ENCODE measurements at places on chromosomes 13 and 19. TPM values are rescaled to one million over a fixed set of nuclear protein-coding genes. Genes with fewer than 3 reads are reported as not detected.
A peak's percentile ranks its signal among the peaks of the same experiment; 100 is the strongest.

- H3K27me3 ChIP-seq, result no peaks in the 10 kb centered on the region
- H3K4me1 ChIP-seq, result no peaks in the 10 kb centered on the region
- no peak for DNase-seq
- H3K4me3 ChIP-seq, result no peak overlapping the region
- no peak overlapping the region for H3K27ac ChIP-seq
These were observed 168.1 kb downstream of the PCDH17 start for GRCh38 chr13:57799624-57800023.

DNA sequence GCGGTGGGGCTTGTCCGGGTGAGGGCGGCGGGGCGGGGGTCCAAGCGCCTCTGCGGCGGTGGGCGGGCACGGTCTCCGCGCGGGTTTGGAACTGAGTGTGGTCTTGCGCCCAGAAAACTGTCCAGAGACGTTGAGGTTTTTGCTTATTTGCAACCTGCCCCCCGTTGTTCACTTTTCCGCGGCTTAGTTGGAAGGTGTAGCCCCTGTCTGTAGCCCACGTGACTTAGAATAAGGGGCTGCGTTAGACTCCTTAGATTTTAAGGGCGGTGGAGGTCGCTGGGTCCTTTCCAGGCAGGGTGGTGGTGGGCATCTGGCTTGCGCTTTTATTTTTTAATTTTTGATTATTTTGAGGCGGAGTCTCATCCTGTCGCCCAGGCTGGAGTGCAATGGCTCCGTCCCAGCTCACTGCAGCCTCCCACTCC lies 748 bp downstream of the RPS15 start:
- no peaks in the 10 kb centered on the region for H3K27me3 ChIP-seq
- peaks cover 17% of the 10 kb centered on the region for H3K4me1 ChIP-seq
- H3K36me3 ChIP-seq, result peaks cover 16% of the 10 kb centered on the region
- no peak for DNase-seq
- H3K27ac ChIP-seq, result no peak overlapping the region

DNA sequence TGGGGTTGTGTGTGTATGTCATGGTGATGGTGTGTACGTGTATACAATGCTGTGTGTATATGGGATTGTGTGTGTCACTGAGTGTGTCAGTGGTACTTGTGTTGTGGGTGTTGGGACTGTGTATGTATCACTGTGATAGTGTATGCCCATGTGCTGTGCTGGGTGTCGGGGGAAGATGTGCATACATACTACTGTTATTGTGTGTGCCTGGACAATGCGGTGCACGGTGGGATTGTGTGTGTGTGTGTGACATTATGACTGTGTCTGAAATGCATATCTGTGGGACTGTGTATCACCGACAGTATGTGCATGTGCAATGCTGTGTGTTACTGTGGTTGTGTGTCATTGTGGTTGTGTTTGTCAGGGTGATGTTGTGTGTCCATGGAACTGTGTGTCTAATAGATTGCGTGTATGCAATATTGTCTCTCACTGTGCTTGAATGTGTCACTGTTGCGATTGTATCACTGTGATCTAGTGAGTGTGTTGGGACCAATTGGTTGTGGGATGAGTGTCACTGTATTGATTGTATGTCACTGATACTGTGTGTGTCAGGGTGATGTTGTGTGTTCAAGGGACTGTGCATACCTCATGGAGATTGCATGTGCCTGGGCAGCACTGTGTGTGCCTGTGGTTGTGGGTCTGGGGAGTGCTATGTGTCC lies 11.0 kb upstream of the BBC3 start:
- H3K4me3 ChIP-seq, result no peak overlapping the region
- H3K27ac ChIP-seq, result no peak overlapping the region
- peaks cover 5% of the 10 kb centered on the region for H3K4me1 ChIP-seq
- no peaks in the 10 kb centered on the region for H3K27me3 ChIP-seq
- H3K36me3 ChIP-seq, result no peaks in the 10 kb centered on the region

DNA sequence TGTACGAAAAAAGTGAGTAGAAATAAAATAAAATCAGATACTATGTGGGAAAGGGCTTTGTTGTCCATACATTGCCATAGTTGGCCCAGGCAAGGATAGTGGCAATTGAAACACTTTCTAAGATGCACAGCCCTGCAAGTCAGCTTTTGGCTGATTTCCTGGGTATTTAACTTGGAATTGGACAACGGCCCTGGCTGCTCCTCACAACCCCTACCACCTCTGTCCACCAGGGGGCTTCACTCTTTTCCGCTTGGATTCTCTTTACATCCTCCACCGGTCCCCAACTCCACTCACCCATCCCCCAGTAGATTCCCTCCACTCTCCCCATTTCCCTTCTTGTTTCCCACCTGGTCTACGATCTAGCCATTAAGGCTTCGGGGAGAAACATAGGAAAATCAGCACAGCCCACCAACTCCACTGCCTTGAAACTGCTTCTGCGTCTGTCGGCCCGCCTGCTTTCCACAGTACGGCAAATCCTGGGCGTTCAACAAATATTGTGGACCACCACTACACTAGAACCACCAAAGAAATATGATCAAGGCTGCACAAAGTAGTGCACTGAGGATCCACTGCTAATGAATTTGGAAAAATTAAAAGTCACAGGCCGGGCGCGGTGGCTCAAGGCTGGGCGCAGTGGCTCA lies 48.6 kb upstream of the GTF3A start:
- peaks cover 25% of the 10 kb centered on the region for H3K4me1 ChIP-seq
- peak; percentile 82 for DNase-seq
- H3K27me3 ChIP-seq, result no peaks in the 10 kb centered on the region
- no peaks in the 10 kb centered on the region for H3K36me3 ChIP-seq
- no peak overlapping the region for H3K27ac ChIP-seq
- H3K4me3 ChIP-seq, result no peak overlapping the region

GRCh38 chr19:58196901-58197616 lies 14.2 kb downstream of the ZNF274 start:
- H3K27ac ChIP-seq, result no peak overlapping the region
- H3K27me3 ChIP-seq, result no peaks in the 10 kb centered on the region
- H3K4me1 ChIP-seq, result no peaks in the 10 kb centered on the region
- peaks cover 77% of the 10 kb centered on the region for H3K36me3 ChIP-seq
- H3K4me3 ChIP-seq, result no peak overlapping the region

- no peaks in the 10 kb centered on the region for H3K36me3 ChIP-seq
- no peak overlapping the region for H3K4me3 ChIP-seq
- no peak for DNase-seq
- no peaks in the 10 kb centered on the region for H3K4me1 ChIP-seq
- H3K27ac ChIP-seq, result no peak overlapping the region
- no peaks in the 10 kb centered on the region for H3K27me3 ChIP-seq
These were observed 915.9 kb downstream of the UQCRFS1 start for GRCh38 chr19:28297036-28297435.

DNA sequence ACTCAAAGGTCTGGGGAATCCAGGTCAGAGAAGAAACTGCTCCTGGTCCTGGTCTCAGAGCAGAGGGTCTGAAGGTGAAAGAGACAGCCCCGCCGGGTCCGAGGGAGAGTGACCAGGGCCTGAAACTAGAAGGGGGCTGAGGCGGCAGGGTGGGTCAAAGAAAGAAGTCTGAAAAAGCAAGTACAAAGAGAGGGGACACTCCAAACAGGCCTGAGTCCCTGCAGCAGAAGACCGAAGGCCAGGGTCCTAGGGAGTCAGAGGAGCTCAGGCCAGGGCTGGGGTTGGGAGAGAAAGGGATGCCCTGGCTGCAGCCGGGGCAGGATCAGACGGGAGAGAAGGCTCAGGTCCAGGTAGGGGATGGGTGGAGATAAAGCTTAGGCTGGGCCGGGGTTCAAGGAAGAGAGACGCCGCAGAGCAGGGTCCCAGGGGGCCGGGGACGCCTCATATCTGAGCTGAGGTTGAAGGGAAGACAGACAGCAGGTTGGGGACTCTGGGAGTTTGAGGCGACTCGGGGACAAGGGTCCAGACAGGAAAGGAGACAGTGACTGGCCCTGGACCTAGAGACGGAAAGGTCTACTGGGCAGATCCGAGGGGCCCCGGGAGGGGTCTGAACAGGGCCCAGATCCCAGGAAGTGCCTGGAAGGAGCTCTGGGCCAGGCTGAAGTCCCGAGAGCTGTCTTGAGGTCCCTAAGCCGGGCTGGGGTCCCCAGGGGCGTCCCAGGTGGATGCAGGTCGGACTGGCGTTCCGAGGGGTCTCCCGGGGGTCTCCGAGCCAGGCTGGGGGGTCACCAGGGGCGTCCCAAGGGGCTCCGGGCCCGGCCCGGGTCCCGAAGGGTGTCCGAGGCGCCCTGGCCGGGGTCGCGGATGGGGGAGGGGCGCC lies 795 bp downstream of the MLLT1 start:
- no peaks in the 10 kb centered on the region for H3K27me3 ChIP-seq
- H3K36me3 ChIP-seq, result no peaks in the 10 kb centered on the region
- peak overlapping the region; percentile 38 for H3K27ac ChIP-seq
- no peak for DNase-seq
- H3K4me3 ChIP-seq, result peak overlapping the region; percentile 71
- peaks cover 25% of the 10 kb centered on the region for H3K4me1 ChIP-seq

GRCh38 chr19:10105509-10106099 lies 558 bp upstream of the PPAN start:
- H3K27me3 ChIP-seq, result no peaks in the 10 kb centered on the region
- no peak overlapping the region for H3K27ac ChIP-seq
- H3K36me3 ChIP-seq, result peaks cover 10% of the 10 kb centered on the region
- no peak for DNase-seq
- H3K4me1 ChIP-seq, result no peaks in the 10 kb centered on the region

DNA sequence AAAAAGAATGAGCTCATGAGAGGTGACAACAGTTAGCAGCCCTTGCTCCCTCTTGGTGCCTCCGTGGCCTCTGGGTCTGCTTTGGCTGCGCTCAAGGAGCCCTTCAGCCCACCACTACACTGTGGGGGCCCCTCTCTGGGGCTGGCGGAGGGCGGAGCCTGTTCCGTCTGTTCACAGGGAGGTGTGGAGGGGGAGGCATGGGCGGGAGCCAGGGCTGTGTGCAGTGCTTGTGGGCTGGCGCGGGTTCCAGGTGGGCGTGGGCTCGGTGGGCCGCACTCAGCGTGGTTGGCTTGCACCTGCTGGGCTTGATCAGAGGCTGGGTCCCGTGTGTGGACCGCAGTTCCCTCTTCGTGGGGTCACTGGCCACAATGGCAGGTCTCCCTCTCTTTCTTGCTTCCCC lies 953.4 kb upstream of the PRR20A start:
- H3K27ac ChIP-seq, result no peak overlapping the region
- H3K4me1 ChIP-seq, result no peaks in the 10 kb centered on the region
- no peak overlapping the region for H3K4me3 ChIP-seq
- no peak for DNase-seq
- H3K36me3 ChIP-seq, result no peaks in the 10 kb centered on the region

GRCh38 chr13:80979035-80979641 lies 638.2 kb upstream of the SPRY2 start:
- H3K4me3 ChIP-seq, result no peak overlapping the region
- DNase-seq, result peak; percentile 24
- H3K36me3 ChIP-seq, result no peaks in the 10 kb centered on the region
- no peaks in the 10 kb centered on the region for H3K4me1 ChIP-seq

GRCh38 chr13:84686458-84686857 lies 804.2 kb upstream of the SLITRK1 start:
- no peaks in the 10 kb centered on the region for H3K27me3 ChIP-seq
- no peak overlapping the region for H3K27ac ChIP-seq
- H3K4me3 ChIP-seq, result no peak overlapping the region
- no peaks in the 10 kb centered on the region for H3K36me3 ChIP-seq

DNA sequence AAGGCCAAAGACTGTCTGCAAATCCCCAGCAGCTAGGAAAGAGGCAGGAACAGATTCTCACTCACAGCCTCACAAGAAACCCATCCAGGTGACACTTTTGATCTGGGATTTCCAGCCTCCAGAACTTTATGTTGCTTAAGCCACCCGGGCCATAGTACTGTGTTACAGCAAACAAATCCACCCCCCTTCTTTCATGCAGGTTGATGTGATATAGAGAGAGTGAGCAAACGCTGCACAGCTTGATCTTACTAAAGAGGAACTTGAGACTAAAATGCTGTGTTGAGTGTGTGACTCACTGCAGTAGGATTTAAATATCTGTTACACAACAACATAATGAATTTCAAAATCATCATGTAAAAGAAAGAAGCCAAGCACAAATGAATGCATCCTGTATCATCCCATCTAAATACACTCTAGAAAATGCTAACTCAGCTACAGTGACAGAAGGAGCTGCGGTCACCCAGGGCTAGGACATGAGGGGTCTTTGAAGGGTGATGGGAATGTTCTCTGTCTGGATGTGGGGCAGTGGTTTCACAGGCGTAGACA lies 32.2 kb downstream of the RCBTB2 start:
- H3K4me3 ChIP-seq, result no peak overlapping the region
- no peak overlapping the region for H3K27ac ChIP-seq
- peaks cover 4% of the 10 kb centered on the region for H3K4me1 ChIP-seq
- no peak for DNase-seq
- H3K36me3 ChIP-seq, result no peaks in the 10 kb centered on the region

DNA sequence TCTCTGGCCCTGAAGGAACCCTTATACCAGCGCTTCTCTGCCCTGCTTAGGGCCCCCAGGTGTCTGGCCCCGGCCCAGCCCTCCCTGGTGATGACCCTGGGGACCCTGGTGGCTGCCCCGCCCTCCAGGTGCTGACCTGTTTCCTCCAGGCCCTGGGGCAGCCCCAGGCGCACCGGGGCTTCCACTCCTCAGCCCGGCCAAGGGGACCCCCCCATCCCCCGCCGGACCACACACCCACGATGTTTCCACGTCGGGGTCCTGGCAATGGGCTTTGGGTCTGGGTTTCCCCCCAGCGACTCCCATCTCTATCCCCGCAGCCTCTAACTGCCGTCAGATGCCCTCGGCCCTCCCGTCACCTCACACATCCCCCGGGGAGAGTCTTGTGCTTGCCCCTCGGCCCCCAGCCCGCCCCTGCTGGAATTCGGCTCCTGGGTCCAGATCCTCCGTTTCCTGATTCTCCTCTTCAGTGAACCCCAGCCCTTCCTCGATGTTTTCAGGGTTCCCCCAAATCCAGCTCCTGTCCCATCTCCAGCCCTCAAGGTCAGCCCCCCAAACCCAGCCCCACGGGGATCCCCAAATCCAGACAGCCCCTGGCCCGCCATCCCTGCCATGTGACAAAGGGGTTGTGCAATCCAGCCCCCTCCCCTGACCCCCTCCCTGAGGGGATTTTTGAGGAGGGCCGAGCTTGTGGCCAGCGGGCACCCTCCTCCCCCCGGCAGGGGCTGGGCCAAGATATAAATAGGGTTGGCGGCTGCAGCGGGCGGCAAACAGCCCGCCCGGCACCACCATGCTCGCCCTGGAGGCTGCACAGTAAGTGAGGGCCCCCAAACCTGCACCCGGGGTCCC lies at the start of gene SPIB:
Gene SPIB (plus strand): TSS at position 763 of the 846 bp plus-strand sequence. CDS start 25 bp downstream, at position 788.
- peak; percentile 71 for DNase-seq
- H3K4me3 ChIP-seq, result no peak within 1 kb of the TSS
- no peak within 1 kb of the TSS for H3K27ac ChIP-seq

- no peaks in the 10 kb centered on the region for H3K27me3 ChIP-seq
- no peaks in the 10 kb centered on the region for H3K4me1 ChIP-seq
- H3K36me3 ChIP-seq, result no peaks in the 10 kb centered on the region
- DNase-seq, result no peak
These were observed 150.1 kb downstream of the OXGR1 start for GRCh38 chr13:96844195-96844594.

- H3K36me3 ChIP-seq, result no peaks in the 10 kb centered on the region
- H3K27ac ChIP-seq, result no peak overlapping the region
- no peaks in the 10 kb centered on the region for H3K4me1 ChIP-seq
- H3K4me3 ChIP-seq, result no peak overlapping the region
- DNase-seq, result no peak
- H3K27me3 ChIP-seq, result no peaks in the 10 kb centered on the region
These were observed 260.3 kb downstream of the KCNRG start for GRCh38 chr13:50275392-50276063.

The CEACAM7 gene
- total RNA-seq, result 4.2 TPM

The PSG6 gene
- total RNA-seq, result not detected

The SPC24 gene
- 0.89 TPM for total RNA-seq

The JAK3 gene
- total RNA-seq, result 1.2 TPM

The ZNF446 gene
- total RNA-seq, result 6.4 TPM
